Stimulated activated CD8-positive, alpha-beta memory T cell treated with anti-CD3 and anti-CD28 coated beads, Interleukin-12 subunit alpha, Interleukin-12 subunit beta, amount 100 ng/mL, for 1 hour (primary cell): ENCODE measurements at places on chromosomes 12 and 14.

DNA sequence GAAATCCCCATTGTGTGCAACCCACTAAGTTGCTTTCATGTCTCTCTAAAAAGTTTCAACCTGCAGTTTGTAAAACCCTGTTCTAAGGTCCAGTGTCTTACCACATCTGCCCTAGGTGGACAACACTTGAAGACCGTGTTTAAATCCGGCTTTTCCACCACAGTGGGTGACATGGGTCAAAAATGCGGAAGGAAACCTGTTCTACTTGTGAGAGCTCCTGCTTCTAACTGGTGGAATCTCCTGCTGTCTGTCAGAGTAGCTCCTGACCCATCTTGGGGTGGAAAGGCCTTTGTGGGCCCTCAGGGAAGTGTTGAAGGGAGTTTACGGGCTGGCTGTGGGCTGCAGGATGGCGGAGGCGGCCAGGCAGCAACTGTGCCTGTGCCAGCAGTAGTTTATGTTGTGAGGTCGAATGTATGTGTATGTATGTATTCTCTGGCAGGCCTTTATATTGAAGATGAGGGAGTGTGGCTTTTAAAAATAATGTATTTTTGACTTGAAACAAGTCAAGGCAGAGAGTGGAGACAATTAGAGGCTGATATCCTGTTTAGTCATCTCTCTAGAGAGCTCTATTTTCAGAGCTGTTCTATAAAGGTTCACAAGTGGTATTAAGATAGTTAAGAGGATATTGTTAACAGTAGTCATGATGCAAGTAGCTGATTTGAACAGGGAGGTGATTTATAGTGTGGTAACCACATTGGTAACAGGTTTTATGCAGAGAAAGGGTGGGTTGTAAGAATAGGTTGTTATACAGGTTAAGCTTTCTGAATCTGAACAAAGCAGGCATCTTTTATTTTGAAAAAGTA lies 67.0 kb downstream of the PRKCH start:
- no peak for DNase-seq

DNA sequence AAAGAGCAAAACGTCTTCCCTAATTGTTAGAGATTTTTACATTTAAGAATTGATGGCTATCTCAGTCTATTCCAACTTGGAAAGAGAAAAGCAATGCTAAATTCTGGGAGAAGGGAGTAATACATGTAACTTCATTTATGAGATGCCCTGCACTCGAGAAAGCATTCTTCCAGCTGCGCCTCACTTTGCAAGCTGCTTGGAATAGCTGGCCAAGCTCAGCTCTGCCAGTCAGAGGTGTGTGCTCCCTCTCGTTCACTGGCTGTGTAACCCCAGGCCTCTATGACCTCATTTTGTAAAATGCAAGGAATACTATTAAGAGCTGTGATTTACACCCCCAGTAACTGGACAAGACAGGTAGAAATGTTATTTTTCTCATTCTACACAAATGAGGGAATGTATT lies 79.1 kb downstream of the OTX2 start:
- DNase-seq, result no peak

GRCh38 chr14:65414961-65415589 lies 2.5 kb downstream of the FUT8 start:
- no peak for DNase-seq

DNA sequence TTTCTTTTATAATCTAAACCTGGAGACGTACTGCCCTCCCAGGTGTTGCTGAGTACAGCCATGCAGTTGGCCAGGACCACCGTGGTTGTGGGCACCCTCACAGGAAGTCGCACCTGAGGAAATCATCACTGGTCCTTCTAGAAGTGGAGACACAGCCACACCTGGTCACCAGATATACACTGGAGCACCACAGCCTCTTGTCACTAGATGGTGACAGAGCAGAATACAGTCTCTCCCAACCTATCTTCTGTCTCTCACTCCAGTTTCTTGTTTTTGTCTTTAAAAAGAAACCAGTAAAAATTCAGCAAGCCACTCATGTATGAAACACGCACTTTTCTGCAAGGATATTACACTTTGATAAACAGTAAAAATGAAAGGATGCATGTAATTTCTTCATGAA lies 43.1 kb upstream of the GPHB5 start:
- no peak for DNase-seq

- DNase-seq, result no peak
Measured at GRCh38 chr12:118541934-118542333, 165.6 kb downstream of the SUDS3 start.

DNA sequence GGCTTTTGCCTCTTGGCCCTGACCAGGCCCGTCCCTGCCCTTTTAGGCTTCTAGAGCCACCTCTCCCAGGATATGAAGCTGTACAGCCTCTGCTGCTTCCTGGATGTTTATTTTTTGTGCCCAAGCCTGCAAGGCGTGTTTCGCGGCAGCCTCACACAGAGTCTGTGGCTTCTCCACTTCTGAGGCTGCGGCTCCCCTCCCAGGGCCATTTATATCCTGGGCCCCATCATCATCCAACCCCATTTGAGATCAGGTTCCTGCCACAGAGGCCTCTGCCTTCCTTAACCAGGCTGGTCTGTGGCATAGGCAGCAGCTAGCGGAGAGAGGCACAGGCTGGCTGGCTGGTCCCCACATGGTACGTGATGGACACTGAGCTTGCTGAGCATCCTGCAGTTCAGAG lies 114.1 kb upstream of the PWP1 start:
- DNase-seq, result no peak

GRCh38 chr12:87274594-87275245 lies 754.5 kb downstream of the C12orf50 start:
- DNase-seq, result no peak

DNA sequence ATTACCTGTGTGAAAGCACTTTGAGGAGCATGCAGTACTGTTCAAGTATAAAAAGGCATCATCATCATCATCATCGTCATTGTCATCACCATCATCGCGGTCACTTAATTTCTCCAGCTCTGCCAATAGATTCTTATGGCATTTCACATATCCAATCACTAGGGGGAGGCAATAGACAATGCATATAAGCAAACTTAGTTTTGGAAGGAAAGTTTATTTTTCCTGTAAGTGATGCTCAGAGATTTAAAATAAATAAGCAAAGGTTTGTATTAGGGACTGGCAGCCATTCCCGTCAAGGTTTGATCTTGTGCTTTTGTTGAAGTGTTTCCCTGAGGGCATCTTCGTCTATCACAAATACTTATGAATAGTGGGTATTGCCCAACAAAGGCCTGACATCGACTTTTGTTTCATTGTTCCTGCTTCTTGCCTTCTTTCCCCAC lies 127.4 kb downstream of the KTN1 start:
- no peak for DNase-seq

DNA sequence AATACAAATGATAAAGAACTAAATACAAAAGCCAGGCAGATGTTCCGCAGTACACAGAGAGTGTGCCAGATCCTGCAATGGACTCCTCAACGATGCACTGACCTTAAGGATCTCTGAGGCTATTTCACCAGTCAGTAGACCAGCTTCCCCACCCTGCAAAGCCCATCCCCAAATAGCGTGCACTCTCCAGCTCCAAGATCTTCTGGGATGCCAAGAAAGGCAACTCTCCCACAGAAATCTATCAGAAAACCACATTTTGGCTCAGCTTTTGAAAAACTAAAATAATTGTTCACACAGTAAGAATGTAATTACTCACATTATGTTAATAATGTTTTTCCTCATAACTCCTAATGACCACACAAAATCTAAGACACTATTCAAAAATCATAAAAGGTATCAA lies 90.4 kb downstream of the PPP2R5E start:
- no peak for DNase-seq

DNA sequence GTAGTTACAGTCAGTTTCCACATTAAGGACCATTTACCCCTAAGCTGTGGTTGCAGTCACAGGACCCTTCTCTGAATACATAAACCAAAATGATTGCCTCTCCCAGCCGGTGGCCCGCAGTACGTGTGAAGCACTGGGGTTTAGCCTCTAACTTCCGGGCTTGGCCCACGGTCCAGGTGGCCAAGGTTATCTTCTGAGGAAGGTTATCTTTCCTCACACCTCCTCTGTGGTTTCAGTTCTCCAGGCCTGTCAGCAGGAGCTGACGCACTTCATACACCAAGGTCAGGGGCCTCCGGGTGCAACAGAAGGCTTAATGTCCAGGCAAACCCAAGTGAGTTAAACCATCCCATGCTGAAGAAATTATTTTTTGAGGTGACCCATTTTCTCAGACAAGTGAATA lies 291.0 kb upstream of the FKBP4 start:
- no peak for DNase-seq

DNA sequence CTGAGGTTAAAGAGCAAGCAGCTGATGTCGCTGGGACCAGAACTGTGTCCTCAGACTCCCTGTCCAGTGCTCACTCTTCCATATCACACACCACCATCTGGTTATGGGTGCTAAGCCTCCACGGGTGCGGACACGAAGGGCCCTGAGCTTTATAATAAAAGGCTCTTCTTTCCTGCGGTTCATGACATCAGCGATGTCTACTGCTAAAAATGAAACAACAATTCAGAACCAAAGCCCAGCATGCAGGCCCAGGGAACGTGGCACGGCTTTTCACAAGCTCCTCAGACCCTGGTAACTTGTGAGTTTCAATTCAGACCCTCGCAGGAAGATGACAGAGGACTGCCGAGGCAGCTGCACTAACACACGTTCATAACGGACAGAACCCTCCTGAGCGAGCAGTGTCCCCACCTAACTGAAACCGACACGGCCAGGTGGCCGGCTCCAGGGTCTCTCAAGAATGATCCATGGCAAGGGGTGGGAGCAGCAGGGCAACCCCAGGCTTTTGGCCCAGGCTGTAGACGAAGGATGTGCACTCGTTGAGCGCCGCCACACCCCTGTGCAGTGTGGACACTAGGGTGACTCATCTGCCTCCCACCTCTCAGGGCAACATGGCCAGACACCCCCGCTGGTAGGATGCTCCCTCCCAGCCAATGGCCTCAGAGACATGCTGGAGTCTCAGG lies 180.3 kb downstream of the CALM1 start:
- DNase-seq, result no peak

- no peak for DNase-seq
Measured at GRCh38 chr12:4118017-4118510, 155.5 kb upstream of the CCND2 start.

DNA sequence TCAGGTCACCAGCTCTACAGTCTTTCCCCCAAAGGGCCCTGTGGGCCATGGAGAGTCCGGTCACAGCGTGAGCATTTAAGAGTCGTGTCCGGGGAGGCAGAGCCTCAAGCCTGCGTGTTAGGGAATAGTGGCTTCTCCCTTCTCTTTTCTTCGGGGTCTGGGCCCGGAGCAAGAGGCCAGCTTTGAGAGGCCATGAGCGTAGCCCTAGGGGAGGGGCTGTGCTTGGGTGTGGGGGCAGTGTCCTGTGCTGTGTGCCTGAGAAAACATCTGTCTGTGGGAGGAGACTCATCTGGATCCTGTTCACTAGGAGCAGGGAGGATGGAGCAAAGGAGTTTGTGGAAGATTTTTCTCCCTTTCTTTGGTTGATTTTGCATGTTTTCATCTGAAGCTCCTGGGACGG lies 5.3 kb downstream of the LRP1-AS start:
- no peak for DNase-seq

DNA sequence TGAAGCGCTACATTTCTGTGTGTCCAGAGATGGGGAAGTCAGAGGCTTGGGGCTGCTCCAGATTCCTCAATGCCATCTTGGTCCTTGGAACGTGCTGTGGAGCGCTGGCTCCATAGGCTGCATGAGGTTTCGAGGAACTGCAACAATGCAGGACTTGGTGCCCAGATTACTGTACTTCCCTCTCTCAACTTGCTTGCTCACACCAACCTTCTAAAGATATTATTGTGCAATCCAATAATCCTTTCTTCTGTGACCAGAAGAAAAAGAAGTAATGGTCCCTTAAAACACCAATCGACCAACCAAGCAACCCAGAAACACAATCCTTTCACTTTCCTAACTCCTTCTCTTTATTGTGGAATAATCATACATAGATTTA lies 3.7 kb downstream of the PRICKLE1 start:
- no peak for DNase-seq

GRCh38 chr12:67692966-67693365 lies 44.4 kb downstream of the DYRK2 start:
- DNase-seq, result no peak

DNA sequence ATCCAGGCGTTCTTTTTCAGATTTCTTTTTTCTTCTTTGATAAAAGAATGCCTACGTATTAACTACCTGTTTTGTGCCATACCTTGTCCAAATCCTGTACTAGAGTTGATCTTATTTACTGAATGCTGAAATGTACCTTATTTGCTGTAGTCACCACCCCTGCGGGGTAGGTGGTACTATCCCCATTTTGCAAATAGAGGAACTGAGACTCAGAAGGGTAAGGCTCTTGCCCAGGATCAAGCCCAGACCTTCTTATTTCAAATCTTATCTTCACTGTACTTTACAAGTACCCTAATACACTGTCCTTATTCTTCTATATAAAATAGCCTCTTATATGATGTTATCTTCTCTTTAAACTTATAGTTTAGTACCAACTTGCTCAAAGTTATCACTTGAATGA lies 206.5 kb downstream of the SLC41A2 start:
- no peak for DNase-seq

DNA sequence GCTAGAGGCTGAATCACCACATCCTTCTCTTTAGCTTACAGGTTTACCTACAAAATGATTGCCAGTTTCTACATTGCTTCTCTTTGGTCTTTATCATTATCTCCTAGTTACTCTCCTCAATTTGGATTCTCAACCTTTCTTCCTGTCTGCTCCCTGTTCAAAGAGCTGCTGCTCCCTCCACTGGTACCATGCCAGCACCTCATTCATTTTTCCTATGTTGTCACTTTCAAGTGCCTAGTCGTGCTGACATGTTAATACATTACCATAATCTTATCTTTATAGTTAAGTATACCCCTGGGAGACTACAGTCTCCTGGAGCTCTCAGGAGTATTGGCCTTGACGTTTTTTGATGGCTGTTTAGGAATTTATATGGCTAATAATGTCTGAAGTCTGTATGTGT lies 14.2 kb downstream of the FRS2 start:
- no peak for DNase-seq

DNA sequence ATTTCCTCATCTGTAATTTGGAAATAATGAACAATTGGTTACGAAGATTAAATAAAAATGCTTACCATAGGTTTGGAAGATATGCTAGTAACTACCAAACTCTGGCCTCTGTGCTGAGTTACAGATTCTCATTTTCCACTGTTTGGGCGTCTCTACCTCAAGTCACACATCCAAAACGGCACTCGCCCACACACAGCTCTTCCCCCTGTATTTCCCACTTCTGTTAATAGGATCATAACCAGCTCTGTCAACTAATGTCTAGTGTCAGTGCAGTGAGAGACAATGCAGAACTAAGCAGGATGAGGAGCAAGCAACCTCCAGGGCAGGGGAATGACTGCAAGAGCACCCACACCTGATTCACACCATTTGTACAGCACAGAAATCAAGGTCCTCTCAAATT lies 10.9 kb upstream of the SYCP3 start:
- no peak for DNase-seq
